ENCODE measurements at places on chromosomes 1 and 21. TPM values are rescaled to one million over a fixed set of nuclear protein-coding genes. Genes with fewer than 3 reads are reported as not detected.

UTP25 gene
- 10.4 TPM for total RNA-seq

TSACC gene
- 0.83 TPM for total RNA-seq

CELSR2 gene
- 2.0 TPM for total RNA-seq

DNA sequence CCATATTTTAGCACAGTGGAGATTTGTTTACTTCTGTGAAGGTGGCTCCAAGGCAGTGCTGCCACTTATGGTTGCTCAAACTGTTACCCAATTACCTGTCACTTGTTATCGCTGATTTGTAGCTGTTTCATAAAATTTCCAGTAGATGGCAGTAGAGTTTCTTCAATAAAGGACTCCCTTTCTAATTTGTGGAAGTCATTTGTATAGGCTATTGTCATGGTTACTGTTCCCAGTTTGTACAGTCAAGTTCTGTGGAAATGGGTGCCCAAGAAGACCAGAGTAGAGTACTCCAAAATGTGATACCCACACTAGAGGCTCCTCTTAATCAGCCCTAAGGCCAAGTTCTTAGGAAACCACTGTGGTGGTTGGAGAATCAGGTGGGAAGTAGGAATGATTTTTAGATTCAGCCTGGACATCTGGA, 186.1 kb downstream of the CLEC20A start:
- no peaks in the 10 kb centered on the region for H3K4me1 ChIP-seq
- DNase-seq, result no peak
- no peak overlapping the region for H3K4me3 ChIP-seq
- no peaks in the 10 kb centered on the region for H3K36me3 ChIP-seq
- H3K27me3 ChIP-seq, result peaks cover 8% of the 10 kb centered on the region

Measured in activated CD4-positive, alpha-beta T cell treated with anti-CD3 and anti-CD28 coated beads for 36 hours (primary cell).